Putamen (tissue), 1 donor: ENCODE measurements at places on chromosomes 3 and 15.

DNA sequence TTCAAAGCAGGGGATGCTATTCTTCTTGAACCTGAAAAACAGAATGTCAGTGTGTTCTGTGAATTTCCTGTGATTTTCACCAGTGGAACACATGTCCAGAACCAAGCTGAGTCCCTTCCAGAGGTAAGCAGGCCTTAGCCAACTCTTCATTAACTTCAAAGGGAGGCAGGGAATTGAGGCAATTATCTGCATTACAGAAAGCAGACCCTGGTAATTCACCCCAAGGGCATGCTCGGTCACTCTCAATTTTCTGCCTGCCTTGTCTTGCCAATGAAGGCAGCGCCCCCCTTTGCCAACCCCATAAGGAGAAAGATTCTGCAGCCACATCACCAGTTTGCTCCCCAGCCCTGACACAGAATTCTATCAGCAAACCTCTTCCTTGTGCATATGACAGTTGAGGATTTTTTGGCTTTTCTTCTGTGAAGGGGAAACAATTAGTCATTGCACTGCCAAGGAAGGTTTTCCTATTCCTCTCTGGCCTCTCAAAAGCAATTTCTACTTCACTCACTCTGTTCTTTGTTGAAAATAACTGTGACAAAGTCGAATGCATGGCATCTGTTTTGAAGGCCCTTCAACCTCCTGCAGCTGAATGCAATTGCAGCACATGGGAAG, 85.3 kb downstream of the HHLA2 start:
- DNase-seq = no peak

DNA sequence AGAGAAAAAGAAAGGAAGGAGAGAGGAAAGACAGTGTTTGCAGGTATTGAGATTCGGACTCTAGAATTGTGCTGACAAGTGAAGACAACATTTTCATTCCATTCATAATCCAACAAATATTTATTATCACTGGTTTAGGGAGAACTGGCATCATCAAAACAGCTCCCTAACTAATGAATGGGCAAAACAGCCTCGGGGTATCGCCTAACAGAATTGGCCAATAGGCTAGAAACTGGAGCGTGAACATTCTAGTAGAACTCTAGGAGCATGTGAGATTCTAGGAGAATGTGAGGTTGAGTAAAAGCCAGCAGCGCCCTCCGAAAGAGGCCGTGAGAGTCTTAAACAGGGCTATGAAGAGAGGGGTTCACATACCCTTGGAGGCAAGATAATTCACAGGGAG, 221.8 kb upstream of the WNT5A start:
- no peak for DNase-seq

- no peak for DNase-seq
Observed at GRCh38 chr3:17655743-17656142, 86.7 kb downstream of the TBC1D5 start.

- DNase-seq = no peak
Observed at GRCh38 chr15:100107151-100107550, 234.6 kb downstream of the ADAMTS17 start.

DNA sequence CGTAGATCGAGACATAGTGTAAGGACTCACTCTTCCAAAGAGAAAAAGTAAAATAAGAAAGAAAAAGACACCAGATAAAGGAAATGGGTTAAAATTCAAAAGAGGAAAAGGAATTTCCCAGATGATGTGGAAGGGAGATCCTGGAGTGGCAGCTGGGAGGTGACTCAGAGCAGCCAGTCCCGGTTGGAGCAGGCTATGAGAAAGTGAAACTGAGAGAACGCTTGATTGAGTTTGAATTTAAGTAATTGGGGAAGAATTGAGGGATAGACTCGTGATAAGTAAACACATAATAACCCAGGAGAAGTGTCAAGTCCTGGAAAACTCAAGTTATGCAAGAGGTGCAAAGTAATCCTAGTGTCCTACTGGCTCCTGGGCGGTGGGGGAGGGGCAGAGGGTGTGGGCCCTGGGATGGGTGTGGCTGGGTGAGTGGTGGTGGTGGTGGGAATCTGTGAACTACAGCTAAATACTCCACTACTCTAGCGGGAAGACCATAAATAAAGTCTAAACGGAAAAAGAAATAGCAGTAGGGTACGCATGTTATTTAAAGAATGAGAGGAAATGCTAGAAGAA, 1.2 kb downstream of the PRR20G start:
- DNase-seq = no peak
